ENCODE measurements at places on chromosomes 11 and 22.

DNA sequence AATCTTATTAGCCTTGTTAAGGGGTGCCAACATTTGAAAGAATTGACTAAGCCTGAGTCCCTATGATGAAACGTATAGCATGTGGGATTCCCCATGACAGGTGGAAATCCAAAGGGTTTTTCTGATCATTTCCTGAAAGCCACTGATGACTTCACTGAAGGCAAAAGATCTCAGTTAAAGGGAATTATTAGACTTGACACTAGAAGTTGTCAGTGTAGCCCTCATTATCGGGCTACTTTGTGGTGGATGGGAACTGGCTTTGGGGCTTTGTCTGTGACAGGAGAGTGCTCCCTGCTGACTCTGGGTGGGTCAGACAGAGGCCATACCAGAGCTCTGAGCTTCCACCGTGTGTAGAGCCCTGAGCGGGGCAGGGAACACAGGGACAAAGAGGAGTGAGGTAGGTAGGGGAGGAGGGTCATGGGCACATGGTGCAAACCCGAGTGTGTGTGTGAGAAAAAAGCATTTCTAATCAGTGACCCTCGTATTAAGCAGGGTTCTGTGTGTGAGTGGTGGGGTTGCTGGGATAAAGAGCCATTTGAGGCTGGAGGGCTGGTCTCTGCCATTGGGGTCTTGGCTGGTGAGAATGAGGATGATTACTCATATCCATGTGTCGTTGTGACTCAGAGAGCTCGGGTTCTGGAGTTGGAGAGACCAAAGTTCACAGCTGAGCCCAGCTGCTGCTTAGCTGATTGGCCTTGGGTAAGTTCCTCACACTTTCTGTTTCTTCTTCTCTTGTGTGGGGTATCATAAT, 101.1 kb downstream of the GRIK4 start:
- DNase-seq, result no peak

DNA sequence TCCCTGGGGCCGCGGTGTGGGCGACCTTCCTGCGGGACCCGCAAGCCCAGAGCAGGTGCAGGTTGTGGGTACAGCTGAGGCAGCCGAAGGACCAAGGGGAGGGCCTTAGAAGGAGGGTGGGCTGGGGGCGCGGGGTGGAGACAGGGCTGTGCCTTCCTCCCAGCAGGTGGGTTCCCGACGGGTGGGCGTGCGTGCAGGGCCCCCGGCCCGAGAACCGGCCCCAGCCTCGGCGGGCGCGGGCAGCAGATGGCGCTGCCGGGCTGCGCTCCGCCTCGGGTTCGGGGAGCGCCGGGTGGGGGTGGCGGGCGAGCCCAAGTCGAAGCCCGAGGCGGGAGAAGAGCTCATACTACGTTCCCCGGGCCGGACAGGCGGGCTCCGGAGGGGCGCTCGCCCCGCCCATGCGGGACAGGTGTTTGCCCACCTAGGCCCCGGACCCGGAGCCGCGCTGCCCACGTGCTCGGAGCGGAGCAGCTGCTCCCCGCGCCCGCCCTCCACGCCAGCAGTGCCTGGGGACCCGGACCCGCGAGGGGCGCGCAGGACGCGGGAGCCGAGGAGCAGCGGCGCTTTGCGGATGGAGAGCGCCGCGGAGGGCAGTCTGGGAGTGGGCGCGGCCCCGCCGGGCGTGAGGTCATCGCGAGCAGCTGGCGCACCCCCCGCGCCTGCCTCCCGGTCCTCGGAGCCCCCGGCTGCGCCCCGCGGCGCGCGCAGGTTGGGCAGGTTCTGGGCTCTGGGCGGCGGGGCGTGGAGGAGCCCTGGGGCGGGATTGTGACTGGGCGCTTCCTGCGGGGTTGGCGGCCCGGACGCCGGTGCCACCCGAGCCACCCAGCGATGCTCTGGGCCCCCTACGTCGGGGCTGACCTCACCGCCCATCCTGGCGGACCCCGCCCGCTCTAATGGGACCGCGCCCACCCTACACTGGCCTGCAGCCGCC, 25.3 kb downstream of the DUSP8 start:
- DNase-seq, result no peak

GRCh38 chr11:83508804-83509203, 222.6 kb upstream of the CCDC90B start:
- peak; percentile 66 for DNase-seq

DNA sequence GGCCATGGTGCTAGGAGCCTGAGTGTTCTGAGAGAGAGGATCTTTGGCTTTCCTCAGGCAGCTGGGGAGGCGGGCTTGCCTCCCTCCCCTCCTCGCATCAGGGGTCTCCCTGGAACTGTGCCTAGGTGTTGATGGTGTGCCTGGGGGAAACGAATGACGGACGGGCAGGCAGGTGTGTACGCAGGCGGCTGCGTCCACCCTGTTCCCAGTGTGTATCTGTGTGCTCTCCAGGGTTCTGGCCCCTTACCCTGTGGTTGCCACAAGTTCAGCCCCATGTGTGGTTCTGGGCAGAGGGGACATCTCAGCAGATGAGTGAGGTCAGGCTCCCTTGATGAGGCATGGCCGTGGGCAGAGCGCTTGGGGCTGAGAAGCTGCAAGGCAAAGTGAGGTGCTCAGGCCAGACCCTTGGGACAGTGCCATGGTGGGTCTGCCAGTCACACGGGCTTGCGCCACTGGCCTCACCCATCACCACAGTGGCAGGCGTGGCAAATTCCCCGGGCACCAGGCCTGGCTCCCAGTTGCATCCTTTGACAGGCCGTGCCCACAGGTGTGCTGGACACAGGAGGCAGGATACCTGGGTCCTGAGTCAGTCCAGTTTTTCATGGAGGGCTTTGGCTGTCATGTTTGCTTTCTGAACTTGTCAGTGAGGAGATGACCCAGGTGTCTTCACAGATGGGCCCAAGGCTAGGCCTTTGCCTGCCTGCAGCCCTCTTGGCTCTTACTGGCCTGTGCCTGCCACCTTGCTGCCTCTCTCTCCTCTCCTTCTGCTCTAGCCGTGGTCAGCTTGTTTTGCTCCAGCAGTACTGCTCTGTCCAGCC, 27.3 kb downstream of the GNAZ start:
- DNase-seq, result no peak

DNA sequence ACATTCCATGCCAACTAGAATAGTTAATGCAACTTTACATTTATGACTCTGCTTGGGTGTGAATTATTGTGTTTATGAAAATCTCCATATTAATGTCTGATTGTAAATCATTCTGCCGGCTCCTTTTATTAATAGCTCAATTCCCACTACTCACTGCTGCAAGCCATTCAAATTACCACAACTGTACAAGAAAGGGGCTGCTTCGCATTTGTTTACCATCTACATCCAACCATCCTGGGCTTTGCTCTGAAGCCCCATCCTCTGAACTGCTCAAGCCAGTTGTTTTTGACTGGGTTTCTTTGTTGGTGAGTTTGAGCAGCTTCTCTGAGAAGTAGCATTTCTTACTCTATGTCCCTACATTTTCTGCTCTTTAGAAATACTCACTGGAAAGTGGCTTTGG, 451.6 kb upstream of the CADM1 start:
- DNase-seq, result no peak

DNA sequence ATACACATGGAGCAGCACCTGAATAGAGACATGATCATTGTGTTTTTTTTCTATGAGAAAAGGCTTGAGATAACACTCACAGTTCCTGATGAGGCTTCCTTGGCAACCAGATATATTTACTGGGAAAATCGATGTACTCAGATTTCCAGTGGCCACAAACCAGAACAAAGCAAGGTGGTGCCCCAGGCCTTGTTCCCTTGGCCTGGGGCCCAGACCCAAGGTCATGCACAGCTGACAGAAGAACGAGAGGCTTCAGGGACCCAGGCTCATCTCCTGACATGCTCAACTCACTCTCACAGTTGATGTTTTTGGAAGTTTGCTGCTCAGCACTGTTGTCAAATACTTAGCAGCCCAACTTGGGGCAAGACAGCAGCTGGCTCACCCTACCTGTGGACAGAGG, 281.8 kb downstream of the NTM start:
- no peak for DNase-seq

DNA sequence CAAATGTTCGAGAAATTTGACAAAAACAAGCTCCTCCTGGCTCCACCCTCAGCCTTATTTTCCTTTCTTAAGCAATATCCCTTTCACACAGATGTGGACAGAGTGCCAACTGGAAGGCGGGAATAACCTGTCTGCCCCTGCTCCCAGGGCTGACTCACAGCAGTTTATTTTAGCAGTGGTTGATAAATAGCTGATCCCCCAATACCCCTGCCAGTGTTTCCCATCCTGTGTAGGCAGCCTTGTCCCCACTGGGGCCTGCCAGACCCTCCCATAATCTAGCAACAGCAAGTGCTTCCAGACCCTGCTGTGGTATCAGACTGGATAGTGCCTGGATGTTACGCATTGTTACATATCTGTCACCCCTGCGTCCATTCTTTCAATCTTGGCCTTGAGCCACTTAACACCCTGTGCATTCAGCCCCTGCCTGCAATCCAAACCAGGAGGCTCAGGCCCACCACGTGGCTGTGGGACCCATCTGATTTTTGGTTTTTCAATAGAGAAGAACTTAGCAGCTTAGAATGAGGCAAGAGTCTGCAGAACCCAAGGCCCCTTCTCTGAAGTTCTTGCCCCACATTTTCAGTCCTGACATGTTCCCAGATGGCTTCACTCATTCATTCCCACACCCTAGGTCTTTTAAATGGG, 53.7 kb downstream of the PARVA start:
- peak; percentile 55 for DNase-seq

DNA sequence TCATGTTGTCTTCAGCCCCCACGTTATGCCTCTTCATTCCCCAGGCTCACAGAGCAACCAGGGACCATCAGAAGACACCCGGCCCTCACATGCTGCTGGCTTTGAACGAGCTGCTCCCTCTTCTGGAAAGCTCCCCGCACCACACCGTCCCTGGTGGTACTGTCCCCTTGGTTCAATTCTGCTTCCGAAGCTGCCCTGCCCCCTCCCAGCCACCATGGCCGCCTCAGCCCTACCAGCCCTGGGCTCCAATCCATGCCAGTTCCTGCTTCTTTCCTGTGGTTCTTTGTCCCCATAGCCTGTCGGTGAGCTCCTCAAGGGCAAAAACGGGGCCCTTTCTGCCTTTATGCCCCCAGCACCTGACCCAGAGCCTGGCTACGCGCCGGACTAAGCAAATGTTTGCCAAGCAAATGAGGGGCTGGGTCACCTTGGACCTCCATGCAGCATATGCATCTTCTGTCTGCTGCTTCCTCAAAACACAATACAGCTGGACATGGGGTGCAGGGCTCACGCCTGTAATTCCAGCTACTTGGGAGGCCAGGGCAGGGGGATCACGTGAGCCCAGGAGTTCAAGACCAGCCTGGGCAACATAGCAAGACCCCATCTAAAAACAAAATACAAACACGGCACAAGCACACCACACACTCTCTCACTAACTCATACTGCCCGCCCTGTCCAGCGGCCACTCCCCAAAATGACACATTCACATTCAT, 21.3 kb downstream of the TNKS1BP1 start:
- DNase-seq, result no peak

DNA sequence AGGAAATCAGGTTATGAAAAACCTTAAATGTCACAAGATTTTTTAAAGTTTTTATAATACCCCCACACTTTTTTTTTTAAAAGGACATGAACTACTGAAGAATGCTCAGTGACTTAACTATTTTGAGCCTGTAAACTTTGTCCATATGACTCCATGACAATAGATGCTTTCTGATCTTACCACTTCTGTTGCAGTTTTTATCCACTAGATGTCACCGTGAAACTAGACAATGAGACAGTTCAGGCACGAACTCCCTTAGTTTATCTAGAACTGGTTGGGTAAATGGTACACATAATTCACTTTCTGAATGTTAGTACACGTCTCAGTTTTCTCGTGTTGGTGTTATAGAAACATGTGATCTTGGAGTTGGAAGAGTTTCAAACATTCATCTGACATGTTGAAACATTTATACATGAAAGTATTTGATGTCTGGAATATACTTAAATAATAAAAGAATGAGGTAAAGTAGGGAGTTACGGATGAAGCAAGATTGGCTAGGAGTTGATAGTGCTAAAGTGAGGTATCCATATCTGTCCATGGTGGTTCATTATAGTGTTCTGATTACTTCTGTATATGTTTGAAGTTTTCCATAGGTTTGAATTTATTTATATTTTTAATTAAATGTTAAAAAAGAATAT, 8.1 kb downstream of the CCDC15 start:
- no peak for DNase-seq

DNA sequence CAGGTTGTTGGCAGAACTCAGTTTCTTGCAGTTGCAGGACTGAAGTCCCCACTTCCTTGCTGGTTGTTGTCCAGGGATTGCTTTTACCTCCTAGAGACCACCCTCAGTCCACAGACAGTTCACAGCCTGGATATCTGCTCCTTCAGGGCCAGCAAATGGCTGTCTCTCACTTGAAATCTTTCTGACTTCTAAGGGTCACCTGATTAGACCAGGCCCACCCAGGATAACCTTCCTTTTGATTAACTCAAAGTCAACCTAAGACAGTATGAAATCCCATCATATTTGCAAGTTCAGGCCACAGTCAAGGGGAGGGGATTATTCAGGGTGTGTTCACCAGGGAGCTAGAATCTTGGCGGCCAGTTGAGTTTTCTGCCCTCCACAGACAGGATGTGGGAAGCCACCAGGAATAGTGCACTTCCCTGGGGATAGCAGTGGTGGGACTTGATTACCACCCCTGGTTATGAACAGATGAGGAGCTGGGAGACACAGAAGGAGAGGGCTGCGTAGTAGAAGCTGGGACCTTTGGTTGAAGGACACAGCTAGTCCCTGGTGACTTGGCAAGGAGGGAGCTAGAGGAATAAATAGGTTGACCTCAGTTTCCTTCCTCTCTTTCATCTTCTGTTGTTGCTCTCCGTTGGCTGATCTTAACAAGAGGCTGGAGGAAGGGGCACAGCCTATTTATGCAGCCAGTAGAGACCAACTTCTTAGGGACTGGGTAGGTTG, 33.4 kb downstream of the MIAT start:
- no peak for DNase-seq

DNA sequence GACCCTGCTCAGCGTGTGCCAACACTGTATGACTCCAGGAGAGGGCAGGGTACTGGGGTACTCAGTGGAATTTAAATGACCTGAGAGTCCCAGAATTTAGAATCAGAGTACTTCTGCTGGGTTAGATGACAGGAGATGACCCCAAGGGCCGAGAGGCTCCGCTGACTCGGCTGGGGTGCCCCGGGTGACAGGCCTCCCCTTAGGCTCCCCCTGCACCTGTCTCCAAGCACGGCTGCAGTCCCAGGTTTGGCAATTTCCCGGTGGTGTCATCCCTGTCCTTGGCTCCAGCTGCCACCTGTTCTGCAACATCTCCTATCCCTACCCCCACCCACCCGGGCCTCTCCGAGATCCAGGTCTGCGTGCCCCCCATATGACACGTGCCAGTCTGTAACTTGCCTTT, 1.3 kb downstream of the ACTN3 start:
- DNase-seq, result no peak

DNA sequence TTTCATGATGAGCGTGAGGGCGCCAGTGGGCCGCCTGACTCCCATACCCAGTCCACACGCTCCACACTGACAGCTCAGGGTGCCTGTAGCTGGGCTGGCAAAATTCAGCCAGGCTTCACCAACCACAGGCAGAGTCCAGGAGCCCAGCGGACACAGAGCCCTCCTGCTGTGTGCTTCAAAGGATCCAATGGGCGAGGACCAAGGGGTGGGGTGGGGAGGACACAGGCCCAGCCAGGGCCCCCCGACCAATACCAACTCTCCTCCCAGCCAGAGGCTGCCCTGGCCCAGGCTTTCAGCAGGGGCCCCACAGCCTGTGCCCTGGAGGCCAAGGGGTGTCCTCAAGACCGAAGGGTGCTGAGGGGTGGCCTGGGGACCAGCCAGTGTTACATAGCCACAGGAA, 336.1 kb downstream of the CTTN start:
- DNase-seq, result no peak

- DNase-seq, result peak; percentile 93
Measured at GRCh38 chr22:50205781-50206569, 5.2 kb downstream of the SELENOO start.

Data from right lobe of liver (tissue), 6 donors.